Ammon's horn (tissue), 1 donor: ENCODE measurements at places on chromosomes 12 and 14.

GRCh38 chr14:76050797-76051392 lies 65.3 kb downstream of the IFT43 start:
- peak; percentile 82 for DNase-seq

DNA sequence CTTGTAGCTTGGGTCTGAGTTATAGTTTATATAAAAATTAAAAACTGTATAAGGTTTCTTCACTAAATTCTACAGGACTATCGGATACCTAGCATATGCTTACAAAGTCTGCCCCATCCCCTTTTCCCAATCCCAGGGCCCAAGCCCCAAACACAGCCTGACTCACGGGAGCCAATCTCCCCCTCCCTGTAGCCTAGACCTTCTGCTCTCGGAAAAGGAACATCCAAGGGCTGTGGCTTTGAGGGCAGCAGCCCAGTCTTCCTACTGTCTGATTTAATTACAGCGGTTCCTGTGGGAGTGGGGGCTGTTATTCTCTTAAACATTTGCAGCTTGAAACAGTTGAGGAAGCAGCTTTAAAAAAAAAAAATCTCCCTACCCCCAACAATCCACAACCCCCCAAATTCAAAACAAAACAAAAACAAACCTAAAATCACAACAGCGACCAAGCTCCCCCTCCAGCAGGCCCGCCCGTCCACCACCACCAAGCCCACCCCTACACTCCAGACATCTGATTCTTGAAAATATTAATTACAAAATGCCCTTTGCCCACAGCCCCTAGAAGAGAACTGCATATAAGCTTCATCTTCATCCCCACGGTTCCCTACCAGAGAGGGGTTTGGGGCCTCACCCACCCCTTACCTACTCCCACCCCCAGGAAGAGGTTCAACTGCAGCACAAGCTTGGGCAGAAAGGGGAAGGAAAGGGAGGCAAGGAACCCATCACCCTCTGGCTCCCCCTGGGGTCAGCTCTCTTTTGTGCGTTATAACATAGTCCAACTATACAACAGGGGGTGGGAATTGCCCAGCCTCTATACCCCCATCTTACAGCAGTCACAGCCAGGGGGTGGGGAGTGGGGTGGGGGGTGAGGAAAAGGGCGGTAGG lies 1.1 kb upstream of the PRKAG1 start:
- no peak for DNase-seq

DNA sequence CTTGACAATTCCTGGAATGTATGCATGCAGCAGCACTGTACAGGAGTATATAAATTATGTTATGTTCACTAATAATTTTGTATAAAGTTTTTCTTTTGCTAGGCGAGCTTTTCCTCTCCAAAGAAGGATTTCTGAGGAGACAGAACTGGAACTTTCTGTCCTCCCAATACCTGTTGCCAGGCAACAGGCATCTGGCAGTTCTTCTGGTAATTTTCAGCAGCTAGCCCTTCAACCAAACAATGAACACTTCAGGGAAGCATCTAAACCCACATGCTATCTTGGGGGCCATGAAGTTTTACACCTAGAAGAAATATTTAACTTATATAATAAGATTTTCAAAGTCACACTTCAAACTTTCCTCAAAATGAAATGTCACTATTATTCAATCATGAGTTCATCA lies 162.9 kb upstream of the SYT10 start:
- DNase-seq: peak; percentile 10

- DNase-seq: no peak
Measured at GRCh38 chr12:7693793-7694192, 1.8 kb downstream of the GDF3 start.

DNA sequence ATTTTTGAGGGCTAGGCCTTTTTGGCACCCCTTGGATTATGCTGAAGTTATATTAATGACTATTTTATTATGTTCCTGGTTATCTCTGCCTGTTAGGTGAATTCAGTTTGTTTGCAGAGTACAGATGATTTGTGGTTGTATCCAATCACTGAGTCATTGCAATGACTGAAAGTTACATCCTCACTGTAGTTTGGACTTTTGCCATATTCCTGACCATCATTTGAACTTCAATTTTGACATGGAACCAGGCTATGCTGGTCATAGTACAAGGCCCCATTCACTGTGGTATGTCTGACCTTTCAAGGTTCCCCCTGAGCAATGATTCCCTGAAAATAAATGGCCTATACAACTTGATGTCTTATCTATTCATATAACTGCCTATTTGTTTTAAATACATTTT lies 621.0 kb downstream of the CCER1 start:
- DNase-seq: no peak

DNA sequence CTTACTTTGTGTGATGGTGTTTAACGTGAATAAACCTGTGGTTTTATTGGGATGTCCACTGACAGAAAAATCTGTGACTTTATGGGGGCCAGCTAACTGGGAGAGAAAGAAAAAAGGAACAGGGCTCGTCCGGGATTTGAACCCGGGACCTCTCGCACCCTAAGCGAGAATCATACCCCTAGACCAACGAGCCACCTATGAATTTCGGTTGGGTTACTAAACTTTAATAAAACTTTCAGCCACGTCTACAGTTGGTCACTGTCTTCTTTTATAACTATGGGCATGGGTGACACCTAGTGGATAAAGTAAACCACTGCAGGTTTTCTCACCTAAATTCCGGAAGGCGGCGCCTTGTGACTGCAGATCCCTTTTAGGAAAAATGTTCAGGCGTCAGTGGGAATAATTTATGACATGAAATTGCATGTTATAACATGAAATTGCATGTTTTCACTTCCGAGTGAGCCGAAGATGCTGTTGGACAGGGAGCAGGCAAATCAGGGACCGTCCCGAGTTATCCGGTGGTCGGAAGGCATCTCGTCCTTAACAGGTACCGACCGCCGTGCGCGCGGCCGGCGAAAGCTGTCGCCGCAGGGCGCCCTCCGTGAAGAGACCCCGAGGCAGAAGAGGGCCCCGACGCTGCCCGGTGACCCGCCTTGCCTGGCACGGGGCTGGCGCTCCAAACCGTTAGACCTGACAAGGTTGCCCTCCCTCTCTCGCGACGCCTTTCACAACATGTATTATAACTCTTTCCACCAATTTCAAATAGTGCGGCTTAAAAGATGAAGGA lies 18.2 kb upstream of the RNASE12 start:
- DNase-seq: peak; percentile 88

DNA sequence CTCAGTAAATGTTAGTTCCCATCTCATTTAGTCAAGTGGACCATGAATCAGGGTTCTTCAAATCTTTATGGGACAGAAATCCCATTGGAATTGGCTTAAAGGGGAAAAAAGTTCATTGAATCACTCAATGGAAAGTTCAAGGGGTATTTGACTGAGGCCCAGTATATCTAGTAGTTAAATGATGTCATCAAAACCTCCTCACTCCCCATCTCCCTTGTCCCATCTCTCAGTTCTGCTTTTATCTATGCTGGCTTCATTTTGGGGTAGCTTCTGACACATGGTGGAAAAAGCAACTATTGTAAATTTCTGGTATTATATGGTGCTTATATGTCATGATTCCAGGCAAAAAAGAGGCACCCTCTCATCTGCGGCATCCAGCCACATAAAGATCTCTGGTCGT lies 51.9 kb downstream of the DAAM1 start:
- DNase-seq: no peak

DNA sequence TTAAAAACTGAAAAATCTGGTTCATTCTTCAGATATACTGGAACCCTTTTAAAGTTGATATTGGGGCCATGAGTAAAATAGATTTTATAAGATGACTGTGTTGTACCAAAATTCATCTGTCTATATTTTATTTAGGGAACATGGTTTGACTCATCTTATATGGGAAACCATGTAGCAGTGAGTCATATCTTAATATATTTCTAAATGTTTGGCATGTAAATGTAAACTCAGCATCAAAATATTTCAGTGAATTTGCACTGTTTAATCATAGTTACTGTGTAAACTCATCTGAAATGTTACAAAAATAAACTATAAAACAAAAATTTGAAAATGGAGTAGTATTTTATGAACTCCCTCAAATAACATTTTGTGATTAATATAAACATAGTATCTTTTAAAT lies 14.2 kb downstream of the PTGER2 start:
- no peak for DNase-seq

DNA sequence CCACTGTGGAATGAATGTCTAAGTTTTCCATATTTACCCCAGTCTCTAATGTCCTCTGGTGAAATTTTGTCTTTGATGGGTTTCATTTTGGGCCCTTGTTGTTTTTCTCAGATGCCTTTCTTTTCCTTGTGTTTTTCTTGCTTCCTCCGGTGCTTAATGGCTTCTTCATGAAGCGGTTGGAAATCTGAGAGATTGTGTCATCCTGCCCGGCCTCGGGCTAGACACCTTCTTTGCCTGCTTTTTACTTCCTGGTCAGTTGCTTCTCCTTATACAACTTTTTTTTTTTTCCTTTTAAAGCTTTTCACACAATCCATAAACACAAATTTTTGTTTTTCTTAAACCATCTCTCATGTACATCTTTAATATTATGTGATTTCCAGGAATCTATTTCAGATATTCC lies 7.1 kb downstream of the ETV6 start:
- DNase-seq: no peak

- no peak for DNase-seq
Measured at GRCh38 chr12:7304456-7304855, 584 bp downstream of the ACSM4 start.

GRCh38 chr12:94380507-94380906 lies 79.2 kb downstream of the CEP83 start:
- DNase-seq: no peak

GRCh38 chr12:68331500-68331868 lies 678 bp downstream of the MDM1 start:
- no peak for DNase-seq

DNA sequence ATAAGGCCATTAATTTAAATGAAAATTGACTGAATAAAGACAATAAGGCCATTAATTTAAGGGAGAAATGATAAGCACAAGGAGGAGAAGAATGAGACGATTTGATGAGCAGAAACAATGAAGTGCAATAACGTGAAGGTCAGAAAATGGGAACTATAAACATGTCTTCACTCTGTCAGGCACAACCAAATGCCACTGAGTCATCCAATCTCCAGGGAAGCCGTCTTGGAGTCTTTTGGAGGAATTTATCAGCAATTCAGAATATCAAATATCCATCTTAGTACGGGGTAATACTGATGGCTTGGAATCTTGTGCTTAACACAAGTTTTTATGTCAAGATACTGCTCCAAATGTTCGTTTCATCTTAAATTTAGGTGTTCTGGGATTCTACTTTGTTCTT lies 159.9 kb downstream of the CAPZA3 start:
- no peak for DNase-seq

- DNase-seq: no peak
Measured at GRCh38 chr14:61042220-61042619, 61.2 kb downstream of the SLC38A6 start.

GRCh38 chr12:104825408-104825807 lies 132.7 kb downstream of the SLC41A2 start:
- no peak for DNase-seq

DNA sequence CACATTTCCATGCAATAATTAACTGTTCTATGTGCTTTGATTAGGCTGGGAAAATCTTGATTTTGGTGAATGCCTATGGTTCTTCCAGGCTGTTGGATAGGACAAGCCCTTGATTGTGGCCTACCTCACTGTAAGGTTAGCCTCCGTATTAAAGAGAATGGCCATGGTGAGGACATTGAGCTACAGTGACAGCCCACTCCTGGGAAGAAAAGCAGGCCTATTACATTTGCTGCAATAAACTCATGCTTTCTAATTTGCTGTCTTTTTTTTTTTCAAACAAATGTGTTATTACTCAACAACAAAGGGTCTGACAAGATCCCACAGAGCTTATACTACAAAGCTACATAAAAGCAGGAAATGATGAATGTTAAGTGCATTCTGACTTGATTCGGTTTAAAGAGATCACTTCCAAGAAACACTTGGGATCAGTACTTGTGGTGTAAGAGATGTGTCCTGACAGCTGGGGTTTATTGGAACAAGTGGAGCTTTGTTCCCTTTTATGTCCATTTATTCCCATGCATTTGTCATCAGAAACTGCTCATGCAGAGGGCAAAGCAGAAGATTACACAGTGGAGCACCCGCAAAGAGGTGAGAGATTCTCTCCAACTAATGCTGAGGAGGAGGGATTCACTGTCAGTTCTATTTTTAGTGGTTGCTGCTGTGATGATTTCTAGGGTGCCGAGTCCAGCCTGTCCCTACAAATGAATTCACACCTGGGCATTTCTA lies 29.1 kb upstream of the KCNK10 start:
- DNase-seq: peak; percentile 80

DNA sequence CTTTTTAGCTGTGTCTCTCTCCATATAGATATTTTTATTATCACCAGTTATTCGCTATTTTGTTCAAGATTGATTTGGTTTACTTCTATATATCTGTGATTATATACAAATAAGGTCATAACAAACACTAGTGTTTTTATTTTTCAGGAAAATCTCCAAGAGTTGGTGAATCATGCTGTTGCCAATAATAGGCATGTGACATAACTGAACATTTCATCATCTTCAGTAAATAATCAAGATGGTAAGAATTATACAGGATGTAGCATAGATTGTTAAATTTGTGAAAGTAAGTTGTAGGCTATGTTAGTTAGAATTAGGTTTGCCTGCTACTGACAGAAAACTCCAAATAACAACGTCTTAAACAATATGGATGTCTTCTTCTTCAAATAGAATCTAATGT lies 240.9 kb upstream of the PDE3A start:
- DNase-seq: no peak

GRCh38 chr14:52902971-52903619 lies 47.8 kb downstream of the FERMT2 start:
- DNase-seq: no peak

DNA sequence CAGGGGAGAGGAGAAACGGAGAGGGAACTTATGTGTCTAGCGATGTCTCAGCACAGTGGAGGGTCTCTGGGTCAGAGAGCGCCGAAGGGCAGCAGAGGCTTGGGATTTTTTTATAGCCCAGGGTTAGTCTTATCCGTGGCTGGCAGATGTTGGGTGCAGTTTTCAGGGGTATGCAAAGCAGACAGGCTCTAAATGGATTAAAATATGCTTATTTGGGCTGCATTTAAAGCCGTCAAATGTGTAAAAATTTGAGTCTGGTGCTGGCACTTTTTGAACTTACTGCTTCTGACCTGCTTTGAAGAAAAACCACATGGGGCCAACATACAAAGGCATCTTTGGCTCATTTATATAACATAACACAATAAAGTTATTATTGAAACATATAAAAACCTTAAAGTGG lies 178.8 kb downstream of the ESR2 start:
- DNase-seq: no peak

GRCh38 chr14:69054030-69054429 lies 74.9 kb upstream of the ACTN1 start:
- no peak for DNase-seq
